ENCODE measurements at places on chromosomes 16 and 17.
A peak's percentile ranks its signal among the peaks of the same experiment; 100 is the strongest.

- DNase-seq = no peak
Measured at GRCh38 chr16:61936522-61936921, 99.7 kb downstream of the CDH8 start.

DNA sequence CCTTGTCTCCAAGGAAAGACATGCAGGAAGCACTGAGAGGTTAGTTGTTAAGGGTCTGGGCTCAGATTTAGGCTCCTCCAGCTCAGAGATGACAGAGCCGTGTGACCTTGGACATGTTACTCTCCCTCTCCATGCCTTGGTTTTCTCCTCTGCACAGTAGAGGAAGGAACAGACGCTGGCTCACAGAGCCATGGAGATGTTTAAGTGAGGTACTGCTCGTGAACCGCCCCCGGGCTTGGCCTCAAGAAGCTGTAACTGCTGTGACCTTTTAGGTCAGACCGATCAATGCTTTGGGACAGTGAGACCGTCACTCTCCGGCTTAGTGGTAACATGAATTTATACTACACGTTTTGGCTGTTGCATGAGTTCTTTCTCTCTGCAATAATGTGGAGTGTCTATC lies 197.4 kb downstream of the C16orf95 start:
- no peak for DNase-seq

DNA sequence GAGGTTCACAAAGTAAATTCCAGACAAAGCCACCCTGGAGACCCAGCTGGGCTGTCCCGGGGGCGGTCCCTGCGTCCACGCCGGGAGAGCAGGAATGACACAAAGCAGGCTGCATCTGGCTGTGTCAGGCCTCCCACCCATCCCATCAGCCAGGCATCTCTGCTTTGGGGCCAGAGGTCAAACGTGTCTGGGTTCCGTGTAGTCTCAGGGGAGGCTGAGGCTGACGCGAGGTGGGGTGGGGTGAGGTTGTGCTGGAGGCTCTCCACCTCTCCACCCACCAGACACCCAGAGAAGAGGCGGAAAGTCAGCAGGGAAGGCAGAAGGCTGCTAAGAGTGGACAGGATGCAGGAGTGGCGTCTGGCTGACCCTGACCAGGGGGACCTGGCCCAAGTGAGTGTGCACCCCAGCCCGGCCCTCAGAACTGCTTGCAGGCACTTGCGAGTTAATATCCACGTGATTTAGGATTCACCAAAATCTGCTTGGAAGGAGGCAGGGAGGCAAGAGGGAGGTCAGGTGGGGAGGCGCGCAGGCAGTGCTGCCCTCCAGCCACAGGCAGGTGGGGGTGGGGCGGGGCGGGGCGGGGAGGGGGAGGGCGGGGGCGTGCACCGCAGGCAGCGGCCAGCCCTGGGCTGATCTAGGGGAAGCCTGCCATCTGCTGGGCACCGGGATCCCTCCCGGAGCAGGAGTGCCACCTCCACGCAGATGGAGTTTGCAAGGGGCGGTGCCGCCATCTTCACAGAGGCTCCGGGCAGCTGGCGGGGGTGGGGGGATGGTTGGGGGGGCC lies 44.3 kb downstream of the TBC1D16 start:
- DNase-seq = no peak

DNA sequence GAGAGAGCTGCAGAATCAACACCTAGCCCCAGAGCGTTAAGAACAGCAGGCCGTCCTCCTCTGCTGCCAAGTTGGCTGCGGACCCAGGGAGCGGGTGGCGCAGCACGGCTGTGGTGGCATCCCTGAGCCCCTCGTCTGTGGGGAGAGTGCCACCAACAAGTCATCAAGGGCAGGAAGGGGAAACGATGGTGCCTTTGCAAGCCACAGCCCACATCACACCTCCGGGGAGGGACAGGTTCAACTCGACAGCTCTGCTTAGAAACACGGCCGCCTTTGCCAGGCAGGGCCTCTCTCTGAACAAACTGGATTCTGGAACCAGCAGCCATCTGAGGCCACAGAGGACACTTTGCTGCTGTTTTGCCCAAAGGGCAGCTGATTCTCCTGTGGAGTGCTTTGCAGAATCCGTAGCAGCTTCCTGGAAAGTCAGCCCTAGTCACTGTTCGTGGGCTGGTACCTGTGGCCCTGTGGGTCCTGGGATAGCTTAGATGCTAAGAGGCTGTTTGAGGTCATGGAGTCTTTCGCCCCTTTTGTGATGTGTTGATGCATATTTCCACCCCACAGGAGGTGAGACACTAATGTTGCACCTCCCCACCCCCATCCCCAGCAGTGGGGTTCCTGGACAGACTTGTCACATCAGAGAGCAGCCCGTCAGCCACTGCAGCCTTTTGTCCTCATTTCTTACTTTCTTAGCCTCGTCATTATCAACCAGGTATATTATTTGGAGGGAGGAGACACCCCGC lies 270.6 kb downstream of the CPPED1 start:
- DNase-seq = no peak

DNA sequence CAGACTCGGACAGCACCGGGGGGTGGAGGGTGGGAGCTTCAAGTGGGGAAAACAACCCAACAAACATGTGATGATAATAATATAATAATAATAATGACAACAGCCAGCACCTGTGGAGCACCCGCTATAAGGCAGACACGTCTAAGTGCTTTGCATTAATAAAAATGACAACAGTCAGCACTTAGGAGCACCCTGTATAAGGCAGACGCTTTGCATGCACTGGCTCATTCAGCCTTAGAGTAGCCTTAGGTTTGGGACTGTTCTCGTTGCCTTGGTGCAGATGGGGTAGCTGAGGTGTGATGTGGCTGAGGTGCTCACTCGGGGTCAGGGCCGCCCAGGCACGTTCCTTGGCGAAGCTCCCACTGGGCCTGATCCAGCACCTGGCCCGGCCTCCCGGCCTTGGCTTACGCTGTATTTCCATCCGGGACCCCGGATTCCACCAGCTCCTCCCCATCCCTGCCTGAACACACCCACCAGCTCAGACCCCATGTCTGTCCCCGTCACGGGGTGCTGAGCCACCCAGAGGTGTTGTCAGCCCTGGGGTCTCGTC lies 144.0 kb upstream of the CIBAR2 start:
- no peak for DNase-seq

DNA sequence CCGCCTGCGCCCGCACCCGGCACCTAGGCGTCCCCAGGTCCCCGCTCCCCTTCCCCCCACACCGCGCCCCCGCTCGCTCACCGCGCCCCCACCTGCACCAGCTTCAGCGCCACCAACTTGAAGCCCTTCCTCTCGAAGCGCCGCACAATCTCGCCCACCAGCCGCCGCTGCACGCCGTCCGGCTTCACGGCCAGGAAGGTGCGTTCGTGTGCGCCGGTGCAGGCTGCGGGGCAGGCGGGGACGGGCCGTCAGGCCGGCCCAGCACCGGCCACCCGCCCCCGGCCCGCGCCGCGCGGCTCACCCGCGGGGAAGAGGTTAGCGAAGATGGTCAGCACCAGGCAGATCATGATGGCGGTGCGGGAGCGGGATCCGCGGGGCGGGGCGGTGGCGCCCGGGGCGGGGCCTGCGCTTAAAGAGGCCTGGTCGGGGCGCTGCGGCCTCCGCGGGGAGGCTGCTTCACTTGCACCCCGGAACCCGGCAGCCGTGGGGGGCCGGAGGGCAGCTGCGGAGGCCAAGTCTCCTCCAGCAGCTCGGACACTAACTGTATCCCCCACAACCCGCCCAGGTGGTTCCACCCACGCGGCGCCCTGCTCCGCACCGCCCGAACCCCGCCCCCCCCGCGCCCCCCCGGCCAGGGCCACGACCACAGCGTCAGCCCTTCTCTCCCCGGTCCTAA lies at the start of gene NME3:
Gene NME3, minus strand, starts transcription at position 356 of the 676 bp plus-strand sequence. Its CDS starts 9 bp downstream, at position 347.
- no peak for DNase-seq

GRCh38 chr17:74270333-74270732 lies 3.7 kb upstream of the DNAI2 start:
- no peak for DNase-seq

DNA sequence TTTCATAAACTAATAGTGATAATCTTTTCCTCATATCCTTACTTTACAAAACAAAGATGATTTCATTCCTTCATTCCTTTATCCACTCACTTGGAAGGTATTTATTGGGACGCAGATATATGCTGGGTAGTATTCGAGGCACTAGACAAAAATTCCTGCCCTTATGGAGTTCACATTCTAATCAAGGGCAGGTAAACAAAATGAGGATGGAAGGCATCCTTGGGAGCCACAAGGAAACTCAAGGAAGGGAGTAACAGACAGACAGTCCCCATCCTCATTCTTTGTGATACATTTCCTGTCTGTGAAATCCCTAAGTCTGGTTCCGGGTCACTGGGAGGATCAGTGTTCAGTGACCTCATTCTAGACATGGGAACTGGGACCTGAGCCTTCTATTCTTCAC lies 45.2 kb downstream of the SLC6A2 start:
- DNase-seq = no peak

- no peak for DNase-seq
Measured at GRCh38 chr17:29612404-29613280, 10.1 kb downstream of the CORO6 start.

- DNase-seq = no peak
Measured at GRCh38 chr16:73058221-73058615, 10.3 kb upstream of the ZFHX3 start.

GRCh38 chr16:90022209-90023077 lies 3.2 kb upstream of the DBNDD1 start:
- peak; percentile 40 for DNase-seq

GRCh38 chr16:68492543-68493411 lies 44.5 kb upstream of the SMPD3 start:
- DNase-seq = no peak

DNA sequence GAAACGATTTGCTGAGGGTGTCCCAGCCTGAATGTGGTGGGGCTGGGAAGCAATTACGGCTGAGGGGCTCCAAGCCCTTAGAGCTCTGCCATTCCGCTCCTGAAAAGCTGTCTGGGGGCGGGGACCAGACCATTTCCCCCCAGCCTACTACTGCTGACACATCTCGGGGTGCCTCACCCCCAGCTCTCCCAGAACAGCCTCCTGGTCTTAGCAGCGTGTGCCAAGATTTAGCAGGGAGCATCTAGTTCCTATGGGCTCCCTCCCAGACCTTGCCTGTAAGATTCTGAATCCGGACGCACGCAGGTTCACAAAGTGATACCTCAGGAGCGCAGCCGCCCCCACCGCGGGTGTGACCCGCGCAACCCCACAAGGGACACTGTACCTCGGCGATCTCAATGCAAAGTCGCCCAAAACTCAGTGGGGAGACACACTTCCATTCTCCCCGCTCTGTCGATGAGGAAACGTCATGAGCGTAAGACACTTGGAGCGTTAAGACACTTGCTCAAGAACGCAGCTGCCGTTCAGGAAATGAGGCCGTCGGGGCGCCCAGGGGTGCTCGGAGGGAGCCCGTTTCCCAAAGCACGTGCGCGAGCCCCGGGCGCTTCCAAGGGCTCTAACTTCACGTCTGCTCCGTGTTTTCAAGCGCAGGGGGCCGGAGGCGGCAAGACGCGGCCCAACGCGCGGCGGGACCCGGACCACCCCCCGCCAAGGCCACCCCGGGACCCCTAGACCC lies 629 bp downstream of the GEMIN4 start:
- no peak for DNase-seq

GRCh38 chr17:47262586-47262985 lies 9.0 kb downstream of the ITGB3 start:
- DNase-seq = no peak

Measured in cortex of kidney (tissue), 1 donor.